Epithelial cell of proximal tubule (primary cell): ENCODE measurements at places on chromosomes 16 and 17. TPM values are rescaled to one million over a fixed set of nuclear protein-coding genes. Genes with fewer than 3 reads are reported as not detected.

C17orf113 gene
- 0.07 and 0.98 TPM in 2 replicates for total RNA-seq

NPIPA3 gene
- total RNA-seq = 0.29 and 1.2 TPM in 2 replicates

PAFAH1B1 gene
- total RNA-seq = 60.4 and 60.8 TPM in 2 replicates

PYY gene
- not detected in 2 replicates for total RNA-seq

CACNB1 gene
- 2.4 and 5.9 TPM in 2 replicates for total RNA-seq

KLHL10 gene
- total RNA-seq = not detected in 2 replicates

LPCAT2 gene
- 3.7 and 7.5 TPM in 2 replicates for total RNA-seq

NT5C3B gene
- 67.6 and 70.8 TPM in 2 replicates for total RNA-seq

- DNase-seq = no peak
These were observed 52.6 kb downstream of the USP22 start for GRCh38 chr17:20989991-20990855.

GRCh38 chr16:49459953-49460735, 86.5 kb downstream of the C16orf78 start:
- no peak for DNase-seq

DNA sequence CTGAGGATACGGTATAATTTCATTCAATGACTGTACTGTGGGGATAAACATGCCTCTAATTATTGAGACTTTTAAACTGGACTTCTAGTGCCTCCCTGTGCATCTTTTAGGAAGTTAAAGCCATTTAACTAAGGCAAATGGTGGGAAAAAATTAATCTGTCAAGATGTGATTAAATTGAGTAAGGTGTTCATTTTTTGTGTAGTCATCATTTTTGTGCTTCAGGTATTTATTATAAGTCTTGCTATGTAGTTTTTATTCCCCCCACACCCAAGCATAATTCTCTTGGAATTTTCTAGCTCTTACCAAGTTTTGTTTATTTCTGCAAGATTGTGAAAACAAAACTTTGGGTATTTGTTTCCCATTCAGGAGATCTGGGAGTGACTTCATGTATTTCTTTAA, 10.2 kb downstream of the TAF15 start:
- no peak for DNase-seq

DNA sequence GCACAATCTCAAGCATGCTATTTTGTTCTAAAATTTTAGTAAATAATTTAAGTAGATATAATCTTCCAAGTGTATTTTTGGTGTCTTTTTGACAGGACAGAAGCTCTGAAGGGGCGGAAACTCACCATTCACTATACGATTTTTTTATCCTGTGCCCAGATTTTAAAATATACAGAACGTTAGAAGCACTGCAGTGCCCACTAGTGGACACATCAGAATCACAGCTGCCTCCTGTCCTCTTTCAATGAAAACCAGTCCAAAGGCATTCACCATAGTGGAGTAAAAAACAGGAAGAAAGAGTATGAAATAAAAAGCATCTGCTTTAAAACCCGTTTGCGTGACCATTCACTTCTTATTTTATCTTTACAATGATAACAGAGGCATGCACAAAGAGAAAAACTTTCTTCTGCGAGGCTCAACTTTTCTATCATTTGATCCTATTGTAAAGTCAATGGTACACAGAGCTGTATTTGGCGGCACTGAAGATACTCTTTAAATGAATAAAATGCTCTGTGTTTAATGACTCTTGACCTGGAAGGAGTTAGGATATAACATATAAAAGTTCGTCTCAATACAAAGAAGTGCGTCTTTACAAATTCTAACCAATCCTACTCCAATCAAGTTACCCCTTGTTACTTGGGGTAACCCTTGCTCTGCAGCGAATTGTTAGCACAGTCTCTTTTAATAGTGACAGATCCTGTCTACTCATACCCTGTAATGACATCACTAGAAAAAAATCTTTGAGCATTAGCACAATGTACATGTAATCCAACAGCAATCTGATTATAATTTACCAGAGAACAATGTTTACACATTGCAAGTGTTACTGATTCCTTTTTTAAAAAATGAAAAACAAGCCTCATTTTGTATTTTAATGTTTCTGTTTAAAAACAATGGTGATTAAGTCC, 339.8 kb upstream of the PSMD7 start:
- DNase-seq = no peak

DNA sequence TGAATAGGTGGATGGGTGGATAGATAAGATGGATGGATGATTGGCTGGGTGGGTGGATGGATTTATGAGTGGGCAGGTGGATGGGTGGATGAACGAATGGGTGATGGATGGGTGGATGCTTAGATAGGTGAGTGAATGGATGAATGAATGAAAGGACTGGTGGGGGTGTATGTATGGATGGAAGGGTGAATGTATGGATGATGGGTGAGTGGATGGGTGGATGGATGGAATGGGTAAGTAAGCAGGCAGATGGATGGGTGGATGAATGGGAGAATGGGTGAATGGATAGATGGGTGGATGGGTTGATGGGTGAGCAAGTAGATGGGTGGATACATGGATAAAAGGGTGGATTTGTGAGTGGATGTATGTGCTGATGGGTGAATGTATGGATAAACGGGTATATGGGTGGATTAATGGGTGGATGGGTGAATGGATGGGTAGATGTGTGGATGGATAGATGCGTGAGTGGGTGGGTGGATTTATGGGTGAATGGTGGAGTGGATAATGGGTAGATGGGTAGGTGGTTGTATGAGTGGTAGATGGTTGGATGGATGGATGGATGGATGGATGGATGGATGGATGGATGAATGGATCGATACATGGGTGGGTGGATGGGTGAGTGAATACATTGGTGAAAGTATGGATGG, 682.6 kb downstream of the HS3ST4 start:
- no peak for DNase-seq

- DNase-seq = no peak
These were observed 2.5 kb downstream of the LGALS9 start for GRCh38 chr17:27633312-27634025.

DNA sequence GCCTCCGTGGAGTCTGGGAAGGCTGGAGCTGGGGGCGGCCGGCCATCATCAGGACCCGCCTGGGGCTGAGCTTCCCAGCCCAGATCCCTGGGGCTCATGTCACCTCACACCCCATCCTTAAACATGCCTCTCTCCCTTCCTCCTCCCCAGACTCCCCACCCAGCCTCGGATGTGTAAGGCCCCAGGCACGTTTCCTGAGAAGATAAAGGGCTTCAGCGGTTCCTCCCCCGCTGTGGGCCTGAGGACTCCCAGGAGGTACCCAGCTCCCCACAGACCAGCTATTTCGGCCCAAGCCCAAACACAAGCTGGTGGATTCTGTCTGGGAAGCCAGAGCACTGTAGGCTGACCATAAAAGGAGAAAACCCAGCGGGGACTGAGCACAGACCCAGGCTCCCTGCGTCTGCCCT, 49.2 kb downstream of the MYH11 start:
- no peak for DNase-seq

DNA sequence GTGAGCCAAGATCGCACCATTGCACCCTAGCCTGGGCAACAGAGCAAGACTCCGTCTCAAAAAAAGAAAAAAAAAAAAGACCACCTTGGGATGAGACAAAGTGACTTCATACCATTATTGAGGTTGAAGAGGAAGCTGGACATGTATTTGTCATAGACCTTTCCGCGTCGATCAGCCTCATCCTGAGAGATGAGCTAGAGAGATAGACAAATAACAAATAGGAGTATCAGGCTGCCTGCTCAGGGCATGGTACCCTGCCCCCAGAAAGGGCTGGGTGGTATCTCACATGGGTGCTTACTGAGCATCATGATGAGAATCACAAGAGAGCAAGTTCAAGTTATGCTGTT, 22.1 kb downstream of the CNTNAP1 start:
- DNase-seq = no peak

DNA sequence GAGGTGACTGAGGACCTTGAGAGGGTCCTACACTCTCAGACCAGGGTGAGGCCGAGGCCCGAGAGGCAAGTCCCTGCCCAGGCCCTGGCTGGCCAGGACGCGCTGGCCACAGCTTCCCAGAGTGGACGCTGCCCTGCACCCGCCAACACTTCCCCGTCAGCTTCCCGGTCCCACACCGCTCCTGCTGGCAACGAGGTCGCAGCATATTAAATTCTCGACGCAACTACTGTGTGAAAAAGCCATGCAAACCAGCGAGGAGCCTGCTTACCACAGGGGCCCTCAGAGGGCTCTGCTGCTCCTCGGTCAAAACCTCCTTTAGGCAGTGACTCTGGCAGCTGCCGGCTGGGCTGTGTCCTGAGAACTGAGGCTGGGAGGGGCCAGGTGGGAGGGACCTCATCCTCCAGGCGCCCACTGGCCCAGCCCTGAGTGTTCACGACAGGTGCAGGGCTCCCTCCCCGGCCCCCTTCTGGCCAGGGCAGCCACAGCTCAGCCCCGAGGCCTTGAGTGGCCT, 2.1 kb upstream of the TEX19 start:
- DNase-seq = no peak

DNA sequence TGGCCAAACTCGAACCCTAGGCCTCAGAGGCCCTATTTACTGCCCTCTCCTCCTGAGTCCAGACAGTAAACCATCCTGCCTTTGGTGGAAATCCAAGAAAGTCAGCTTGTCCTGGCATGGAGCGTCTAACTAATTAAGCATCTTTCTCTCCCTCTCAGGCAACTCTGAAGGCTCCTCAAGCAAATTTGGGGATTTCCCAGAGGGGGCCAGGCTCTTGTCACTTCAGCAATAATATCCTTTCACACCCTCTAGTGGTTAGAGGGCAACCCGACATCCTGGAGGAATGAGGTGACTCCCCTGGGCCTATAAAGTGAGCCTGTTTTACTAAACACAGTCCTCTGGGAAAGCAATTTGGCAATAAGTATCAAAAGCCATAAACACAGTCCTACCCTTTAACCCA, 60.4 kb downstream of the NOG start:
- DNase-seq = peak; percentile 12

GRCh38 chr16:47949276-47949675, 206.5 kb downstream of the ABCC12 start:
- DNase-seq = no peak

DNA sequence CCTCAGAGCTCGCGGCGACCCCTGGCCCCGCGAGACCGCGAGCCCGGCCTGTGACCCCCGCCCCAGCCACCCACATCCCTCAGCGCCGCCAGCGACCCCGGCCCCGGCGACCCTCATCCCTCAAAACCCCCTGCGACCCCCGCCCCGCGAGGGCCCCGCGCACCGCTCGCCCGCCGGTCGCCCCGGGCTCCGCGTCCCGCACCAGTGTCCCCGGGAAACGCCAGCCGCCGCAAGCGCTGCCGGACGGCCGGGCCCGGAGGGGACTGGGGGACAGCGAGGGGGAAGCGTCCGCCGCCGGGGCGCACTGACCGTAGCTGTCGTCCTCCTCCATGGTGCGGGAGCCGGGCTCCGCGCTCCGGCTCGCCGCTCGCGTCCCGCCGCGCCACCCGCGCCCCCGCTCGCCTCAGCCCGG, at the start of gene CYTH1:
Gene CYTH1, minus strand, starts transcription at position 381 of the 412 bp plus-strand sequence. Its CDS starts 50 bp downstream, at position 331.
- DNase-seq = no peak

DNA sequence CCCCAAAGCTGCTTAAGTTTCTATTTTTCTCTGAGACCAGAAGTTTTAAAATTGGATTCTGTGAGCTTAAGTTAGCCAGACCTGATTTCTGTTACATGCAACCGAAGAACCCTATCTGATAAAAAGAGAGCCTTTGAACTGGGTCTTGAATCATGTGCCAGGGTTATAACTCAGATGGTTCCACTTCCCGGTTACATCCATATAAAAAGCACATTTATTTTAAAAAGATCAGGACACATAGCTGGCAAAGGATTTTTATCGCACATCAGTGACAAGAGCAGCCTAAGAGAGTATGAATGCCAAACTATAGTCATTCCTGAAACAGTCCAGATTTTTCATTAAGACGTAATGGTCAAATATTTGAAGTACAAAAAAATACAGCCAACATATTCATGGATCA, 32.5 kb upstream of the CLEC3A start:
- DNase-seq = no peak

- no peak for DNase-seq
These were observed 116.6 kb downstream of the MRTFB start for GRCh38 chr16:14187517-14188338.
